Right atrium auricular region (tissue), 2 donors: ENCODE measurements at places on chromosomes 7 and 10.
A peak's percentile ranks its signal among the peaks of the same experiment; 100 is the strongest.

GRCh38 chr7:22996470-22996869 is 17.5 kb downstream of the HYCC1 start:
- DNase-seq = no peak

DNA sequence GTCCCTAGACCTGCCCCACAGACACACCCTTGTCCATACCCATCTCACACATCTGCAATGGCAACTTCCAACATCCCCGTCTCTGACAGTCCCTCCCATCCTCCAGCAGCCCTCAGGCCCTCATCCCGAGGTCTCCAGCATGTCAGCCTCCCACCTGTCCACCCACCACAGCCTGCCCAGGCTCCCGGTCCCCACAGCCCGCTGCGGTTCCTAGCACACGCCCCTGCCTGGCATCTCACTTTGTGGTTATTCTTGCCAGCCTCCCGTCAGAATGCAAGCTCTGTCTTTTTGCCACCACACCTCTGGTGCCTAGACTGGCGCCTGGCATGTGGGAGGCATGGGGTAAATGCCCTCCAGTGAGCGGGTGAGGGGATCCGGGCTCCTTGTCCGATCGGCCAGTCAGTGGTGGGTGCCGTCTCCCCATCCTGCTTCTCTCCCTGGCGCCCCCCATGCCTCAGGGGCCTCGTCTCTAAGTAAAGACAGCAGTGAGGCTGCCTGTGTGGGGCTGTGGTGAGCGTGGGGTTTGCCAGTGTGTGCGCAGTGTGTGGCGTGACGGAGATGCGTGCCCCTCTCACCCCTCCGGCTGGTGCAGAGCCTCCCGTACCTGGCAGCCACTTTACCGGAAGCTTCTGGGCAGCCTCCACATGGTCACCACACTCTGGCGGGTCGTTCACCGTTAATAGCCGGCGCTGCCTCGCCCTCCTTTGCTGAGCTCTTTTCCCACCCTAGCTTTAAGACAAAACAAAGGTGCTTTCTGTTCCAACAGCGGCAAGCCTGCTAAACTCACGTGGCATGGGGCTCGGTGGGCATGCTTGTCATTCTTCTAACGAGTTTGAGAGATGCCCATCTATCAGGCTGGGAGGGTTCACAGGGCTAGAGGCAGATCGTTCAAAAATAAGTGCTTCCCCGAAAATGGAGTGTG is 28.5 kb upstream of the TTYH3 start:
- no peak for DNase-seq

- DNase-seq = no peak
These were observed 141.4 kb downstream of the DOCK4 start for GRCh38 chr7:112064627-112065385.

DNA sequence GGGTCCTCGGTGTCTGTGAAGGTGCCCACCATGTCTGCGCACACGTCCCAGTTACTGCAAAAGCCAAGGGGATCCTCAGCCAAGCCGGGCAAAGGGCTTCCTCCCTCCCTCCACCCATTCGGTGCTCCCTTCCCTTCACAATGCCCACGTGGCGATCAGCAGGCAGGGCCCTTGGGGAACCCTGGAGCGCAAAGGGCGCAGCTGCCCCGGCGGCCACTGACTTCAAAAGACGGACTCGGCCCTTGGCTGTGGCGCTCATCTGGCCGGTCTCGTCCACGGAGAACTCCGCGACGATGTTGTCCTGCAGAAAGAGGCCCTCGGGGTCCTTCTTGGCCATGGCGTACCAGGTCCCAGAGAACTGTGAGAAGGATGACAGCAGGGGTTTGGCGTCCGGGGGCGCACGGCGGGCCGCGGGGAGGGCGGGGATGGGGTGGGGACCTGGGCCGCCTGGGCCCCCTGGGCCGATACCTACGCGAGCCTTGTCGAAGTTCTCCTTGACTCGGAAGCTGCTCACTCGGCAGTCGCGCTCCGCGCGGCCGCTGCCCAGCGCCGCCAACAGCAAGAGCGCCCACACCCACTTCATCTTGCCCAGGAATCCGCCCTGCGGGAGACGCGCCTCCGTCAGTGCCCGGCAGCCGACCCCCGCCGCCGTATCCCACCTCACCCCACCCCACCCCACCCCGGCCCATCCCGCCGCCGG is 439 bp downstream of the RBP4 start:
- no peak for DNase-seq

DNA sequence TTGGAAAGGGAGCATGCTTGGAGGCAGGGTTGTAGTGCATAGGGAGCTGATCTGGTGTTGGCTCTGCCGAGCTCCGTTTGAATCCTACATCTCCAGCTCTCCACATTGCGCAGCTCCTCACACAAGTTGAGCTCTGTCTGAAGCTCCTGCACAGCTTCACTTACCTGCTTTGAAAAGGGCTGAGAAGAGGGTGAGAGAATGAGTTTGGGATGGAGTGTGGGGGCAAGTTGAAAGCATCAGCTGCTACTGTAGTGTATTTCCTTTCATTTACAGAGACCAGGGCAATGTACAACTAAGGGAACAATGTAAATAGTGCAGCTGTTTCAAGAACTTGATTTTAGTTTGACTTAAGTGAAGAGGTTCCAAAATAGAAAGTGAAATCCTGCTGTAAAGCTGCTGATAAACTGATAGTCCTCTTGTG is 88.5 kb downstream of the VTI1A start:
- no peak for DNase-seq

GRCh38 chr10:22246680-22247391 is 29.0 kb upstream of the EBLN1 start:
- no peak for DNase-seq

- no peak for DNase-seq
These were observed 776 bp downstream of the TMEM184A start for GRCh38 chr7:1555046-1555812.

GRCh38 chr7:39894904-39895303 is 55.2 kb upstream of the CDK13 start:
- DNase-seq = no peak

DNA sequence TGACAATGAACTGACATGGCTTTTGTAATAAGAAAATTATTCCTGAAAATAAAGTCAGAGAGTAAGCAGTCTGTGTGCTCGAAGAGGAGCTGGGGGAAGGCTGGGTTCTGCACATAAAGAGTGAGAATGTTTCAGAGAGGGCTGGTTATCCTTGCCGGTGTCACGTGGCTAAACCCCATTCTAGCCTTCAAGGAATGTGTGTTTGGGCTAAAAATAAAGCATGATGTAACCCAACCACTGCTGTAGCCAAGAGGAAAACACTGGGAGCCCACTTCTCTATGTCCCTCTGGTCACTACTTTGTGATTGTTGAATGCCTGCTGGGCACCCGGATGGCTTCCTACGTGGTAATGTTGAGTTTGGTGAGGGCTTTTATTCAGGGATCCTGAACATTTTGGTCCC is 23.5 kb downstream of the WDFY4 start:
- DNase-seq = no peak

DNA sequence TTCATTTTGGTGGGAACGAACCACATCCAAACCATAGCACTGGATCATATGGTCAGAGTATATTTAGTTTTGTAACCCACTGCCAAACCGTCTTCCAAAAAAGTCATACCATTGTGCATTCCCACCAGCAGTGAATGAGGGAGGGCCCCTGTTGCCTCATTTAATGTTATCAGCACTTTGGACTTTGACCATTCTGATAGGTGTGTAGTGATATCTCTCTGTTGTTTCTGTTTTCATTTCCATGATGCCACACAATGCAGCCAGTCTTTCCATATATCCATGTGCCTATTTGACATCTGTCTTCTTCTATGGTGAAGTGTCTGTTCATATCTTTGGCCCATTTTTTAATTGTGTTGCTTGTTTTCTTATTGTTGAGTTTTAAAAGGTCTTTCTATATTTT is 105.0 kb upstream of the PPP2R2D start:
- DNase-seq = no peak

DNA sequence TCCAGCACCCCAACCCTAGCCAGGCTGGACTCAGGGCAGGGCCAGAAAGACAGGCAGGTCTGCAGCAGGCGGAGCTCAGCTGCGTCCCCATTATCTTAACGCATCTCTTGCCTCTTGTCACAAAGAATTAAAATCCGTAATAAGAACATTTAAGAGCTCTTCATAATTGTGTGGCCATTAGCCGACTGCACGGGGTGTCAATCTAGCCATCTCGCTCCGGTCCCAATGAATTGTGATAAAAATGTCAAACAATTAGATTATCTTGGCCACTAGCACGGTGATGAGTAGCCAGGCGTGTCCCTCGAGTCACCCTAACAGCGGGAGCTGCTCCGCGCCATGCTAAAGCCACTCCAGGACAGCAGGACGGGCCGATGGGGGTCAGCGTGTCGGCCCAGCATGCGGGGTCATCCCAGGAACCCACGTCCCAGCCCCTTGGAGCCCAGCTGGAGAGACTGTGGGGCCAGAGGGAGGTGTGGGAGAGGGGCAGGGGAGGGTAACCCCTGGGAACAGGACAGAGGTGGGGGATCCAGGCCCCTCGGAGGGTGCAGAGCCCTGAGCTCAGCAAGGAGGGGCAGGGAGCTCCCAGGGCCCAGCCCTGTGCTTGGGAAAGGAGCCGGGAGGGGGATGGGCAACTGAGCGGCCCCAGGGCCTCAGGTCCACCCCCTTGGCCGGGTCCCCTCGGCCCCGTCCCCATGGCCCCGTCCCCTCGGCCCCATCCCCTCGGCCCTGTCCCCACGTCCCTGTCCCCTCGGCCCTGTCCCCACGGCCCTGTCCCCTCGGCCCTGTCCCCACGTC is 17.7 kb upstream of the NKX6-2 start:
- no peak for DNase-seq

DNA sequence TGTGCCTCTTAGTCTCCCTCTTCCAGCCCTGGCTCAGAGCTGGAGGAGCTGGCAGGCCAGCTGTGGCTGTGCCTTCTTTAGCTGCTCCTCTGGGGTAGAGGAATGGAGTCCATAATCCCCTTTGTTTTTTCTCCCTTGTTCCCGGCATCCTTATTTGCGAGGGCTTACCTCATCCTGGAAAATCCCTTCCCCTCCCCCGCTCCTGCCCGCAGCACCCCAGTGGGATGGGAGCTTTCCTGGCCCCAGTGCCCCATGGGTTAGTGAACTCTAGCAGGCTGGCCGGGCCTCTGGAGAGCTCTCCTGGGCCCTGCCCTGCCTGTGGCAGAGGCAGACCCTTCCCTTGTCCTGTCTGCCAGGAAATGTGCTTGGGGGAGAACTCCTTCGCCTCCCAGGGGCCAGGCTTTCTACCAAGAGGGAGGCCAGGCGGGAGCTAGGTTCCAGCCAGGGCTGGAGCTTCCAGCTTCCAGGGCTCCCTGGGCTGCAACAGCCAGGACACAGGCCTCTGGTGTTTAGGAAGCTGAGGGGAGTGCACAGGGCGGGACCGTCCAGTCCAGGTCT is 16.5 kb upstream of the TRIM8 start:
- DNase-seq = no peak

- no peak for DNase-seq
These were observed 357.1 kb downstream of the MAGI2 start for GRCh38 chr7:79096361-79096805.

- peak; percentile 69 for DNase-seq
These were observed 71.3 kb upstream of the TNRC18 start for GRCh38 chr7:5494683-5495561.

GRCh38 chr7:51228386-51228958 is 88.1 kb downstream of the COBL start:
- DNase-seq = no peak

DNA sequence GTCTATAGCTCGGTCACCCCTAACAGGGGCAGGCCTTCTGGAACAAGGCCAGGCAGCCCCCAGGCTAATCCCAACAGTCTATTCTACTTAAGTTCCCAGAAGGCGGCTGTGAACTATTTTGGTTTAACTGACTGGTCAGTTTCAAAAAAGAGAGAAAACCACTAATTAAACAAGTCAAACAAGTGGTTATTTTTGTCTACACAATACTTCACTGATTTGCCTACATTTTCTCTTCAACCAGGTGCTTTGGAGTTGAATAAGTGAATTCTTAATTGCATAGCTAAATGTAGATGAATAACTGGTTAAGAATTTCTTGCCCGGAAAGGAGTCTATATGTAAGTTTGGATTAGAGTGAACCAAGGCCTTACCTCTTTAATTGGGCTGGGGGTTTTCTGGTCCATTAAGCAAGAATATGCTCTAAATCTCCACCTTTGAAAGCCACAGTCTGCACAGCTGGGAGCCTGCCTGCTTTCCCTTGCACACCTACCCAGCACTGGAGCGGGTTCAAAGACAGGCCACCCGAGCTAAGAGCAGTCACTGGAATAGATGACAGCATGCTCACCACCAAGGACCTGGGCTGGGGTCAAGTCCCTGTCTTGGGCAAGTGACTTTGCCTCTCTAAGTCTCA is 70.4 kb downstream of the TBXAS1 start:
- DNase-seq = no peak

- DNase-seq = no peak
These were observed 161.9 kb downstream of the KIAA1217 start for GRCh38 chr10:24370877-24371276.

DNA sequence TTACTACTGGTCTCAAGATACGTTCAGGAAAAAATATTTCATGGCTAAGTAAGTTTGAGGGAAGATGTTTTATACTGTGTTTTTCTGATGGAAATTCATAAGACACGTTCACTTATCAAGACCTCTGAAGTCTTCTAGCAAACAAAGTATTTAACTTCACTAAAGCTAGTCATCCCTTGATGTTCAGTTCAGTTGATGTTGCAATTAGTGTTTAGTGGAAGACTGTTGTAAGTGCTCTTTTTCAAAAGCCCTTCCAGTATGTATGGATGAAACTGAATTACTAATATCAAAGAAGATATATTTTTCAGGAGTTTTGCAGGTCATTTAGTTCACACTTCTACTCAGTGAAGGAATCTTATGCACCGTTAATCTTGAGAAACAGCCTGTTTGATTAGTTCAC is 25.1 kb downstream of the CUL1 start:
- no peak for DNase-seq

GRCh38 chr7:72781161-72781560 is 46.8 kb downstream of the TYW1B start:
- no peak for DNase-seq

- DNase-seq = no peak
These were observed 66.5 kb downstream of the AFAP1L2 start for GRCh38 chr10:114337510-114338462.
